ENCODE measurements at places on chromosomes 4 and X. TPM values are rescaled to one million over a fixed set of nuclear protein-coding genes. Genes with fewer than 3 reads are reported as not detected.

The MAGED4B gene
- not detected for total RNA-seq

The HMGN5 gene
- total RNA-seq = 1.0 TPM

The GPR173 gene
- not detected for total RNA-seq

The MAGEA1 gene
- total RNA-seq = not detected

The ZNF275 gene
- total RNA-seq = 28.5 TPM

The IL2RG gene
- total RNA-seq = 329 TPM

The MAOB gene
- total RNA-seq = not detected

- no peak for DNase-seq
These were observed 215.2 kb upstream of the GK2 start for GRCh38 chr4:79623021-79623870.

DNA sequence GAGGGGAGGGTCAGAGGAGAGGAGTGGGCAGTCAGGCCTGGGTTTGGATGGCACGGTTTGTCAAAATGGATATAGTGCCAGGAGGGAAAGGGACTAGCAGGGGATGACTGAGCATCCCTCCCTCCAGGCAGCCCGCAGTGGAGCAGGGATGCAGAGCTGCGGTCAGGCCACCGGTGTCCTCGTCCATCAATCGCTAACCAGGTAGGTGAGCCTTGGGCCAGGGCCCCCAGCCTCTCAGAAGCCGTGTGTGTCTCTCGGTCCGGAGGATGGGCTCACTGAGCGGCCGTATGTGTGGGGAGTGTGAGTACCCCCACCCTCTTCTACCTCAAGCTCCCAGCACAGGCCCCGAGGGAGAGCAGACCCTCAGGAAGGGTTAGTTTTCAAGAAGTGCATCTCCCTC is 538 bp upstream of the CYTL1 start:
- no peak for DNase-seq

GRCh38 chr4:126604268-126604867 is 1028.4 kb upstream of the INTU start:
- DNase-seq = no peak

DNA sequence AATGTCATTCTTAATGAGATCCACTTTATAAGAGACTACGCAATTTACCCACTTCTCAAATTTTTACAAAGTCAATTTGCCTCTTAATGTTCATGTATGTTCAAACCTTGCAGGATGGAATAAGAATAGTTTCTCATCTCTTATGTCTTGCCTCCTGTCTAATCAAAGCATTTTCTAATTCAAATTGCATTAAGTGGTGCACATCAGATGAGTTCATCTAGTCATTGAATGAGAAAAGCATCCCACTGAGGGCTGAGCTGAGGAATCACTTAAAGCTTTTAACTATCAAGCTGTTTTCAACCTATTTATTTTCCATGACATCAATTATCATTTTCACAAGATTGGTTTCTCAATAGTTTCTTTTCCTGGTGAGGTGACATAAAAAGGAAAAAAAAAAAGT is 1964.0 kb downstream of the PCDH7 start:
- no peak for DNase-seq

DNA sequence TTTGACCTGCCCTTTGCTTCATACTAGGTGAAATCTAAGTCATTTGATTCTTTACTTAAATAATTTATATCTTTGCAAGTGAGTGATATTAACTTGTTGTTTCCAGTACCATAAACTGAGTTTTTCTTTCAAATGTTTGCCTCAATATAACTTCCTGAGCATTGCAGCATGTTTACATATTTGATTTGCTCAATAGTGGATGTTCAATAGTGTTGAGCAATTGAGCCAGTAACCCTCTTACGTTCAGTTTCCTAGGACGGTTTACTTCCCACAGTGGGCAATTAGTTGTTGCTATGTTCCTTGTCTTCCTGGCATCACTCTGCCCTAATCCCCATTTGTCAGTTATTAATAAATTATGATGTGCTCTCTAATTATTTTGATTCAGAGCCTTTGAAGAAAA is 278.5 kb downstream of the EPHA5 start:
- DNase-seq = no peak

GRCh38 chrX:139298437-139298836 is 232.1 kb upstream of the F9 start:
- DNase-seq = no peak

- DNase-seq = no peak
These were observed 661.5 kb upstream of the EPHA5 start for GRCh38 chr4:66331761-66332160.

DNA sequence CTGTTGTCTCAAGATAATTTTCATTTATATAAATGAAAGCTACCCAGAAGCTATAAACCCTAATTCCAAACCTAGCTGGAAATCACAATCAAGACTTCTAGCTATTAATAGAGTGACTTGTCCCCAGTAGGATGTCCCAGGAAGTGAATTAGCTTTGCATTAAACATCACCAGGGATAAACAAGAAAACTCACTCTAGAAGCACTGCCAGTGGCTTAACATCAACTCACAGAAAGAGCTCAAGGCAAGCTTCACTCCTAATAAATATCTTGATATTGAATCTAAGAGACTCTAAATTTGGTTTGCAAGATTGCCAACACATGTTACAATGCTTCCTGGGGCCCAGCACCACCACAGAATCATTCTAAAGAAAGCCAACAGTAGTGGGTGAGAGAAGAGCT is 468.7 kb upstream of the FAM241A start:
- no peak for DNase-seq

DNA sequence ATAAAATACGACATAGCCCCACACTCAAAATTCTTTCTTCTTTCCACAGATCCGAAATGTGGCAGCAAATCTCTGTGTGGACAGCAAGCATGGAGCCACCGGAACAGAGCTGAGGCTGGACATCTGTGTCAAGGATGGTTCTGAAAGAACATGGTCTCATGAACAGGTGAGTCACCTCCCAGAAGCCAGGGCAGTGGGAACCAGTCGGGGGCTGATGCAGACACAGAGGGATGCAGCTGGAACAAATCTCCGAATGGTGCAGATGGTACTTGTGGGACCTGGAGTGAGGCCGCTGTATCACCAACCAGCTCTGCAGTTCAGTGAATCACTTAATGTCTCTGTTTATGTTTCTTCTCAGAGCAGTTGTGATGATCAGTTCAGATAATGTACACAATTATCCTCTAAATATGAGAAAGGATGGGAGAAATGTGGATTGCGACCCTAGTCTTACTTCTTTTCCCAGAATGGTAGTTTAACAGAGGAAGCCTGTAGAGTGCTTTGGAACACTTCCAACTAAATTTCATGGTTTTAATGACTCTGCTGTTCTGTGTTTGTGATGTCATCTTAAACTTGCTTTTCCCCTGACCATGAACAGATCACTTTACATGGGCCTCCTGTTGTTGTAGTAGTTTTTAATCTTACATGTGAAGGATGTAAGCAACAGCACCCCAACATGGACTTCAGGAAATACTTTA is 159.3 kb upstream of the GALNT7 start:
- no peak for DNase-seq

DNA sequence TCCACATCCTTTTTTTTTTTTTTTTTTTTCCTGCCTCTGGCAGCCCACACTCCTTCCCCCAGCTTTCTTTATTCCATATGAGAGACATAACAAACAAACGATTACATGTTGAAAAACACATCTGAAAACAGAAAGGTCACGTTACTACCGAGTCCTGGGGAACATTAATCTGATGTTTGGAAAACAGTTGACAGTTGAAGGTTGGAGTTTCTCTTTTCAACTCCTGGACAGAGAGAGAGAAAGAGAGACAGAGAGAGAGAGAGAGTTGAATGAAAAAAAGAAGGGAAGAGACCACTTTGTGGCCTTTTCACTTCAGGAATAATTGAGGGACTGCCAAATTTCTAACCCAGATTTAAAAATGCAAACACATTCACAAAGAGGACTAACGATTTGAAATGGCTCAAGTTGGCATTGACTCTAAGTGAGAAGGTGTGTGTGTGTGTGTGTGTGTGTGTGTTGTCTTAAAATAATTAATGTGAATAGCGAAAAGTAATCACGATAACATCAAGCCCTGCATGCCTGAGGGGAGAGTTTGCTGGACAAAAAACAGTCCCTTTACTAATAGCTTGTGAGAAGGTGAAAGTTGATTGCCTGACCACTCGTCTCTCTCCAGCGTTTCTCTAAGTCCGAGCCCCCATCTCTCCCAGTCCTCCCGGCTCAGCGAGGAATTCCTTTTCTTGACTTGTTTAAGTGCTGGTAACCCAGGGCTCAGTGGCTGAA is 67.3 kb downstream of the FBXO8 start:
- no peak for DNase-seq

DNA sequence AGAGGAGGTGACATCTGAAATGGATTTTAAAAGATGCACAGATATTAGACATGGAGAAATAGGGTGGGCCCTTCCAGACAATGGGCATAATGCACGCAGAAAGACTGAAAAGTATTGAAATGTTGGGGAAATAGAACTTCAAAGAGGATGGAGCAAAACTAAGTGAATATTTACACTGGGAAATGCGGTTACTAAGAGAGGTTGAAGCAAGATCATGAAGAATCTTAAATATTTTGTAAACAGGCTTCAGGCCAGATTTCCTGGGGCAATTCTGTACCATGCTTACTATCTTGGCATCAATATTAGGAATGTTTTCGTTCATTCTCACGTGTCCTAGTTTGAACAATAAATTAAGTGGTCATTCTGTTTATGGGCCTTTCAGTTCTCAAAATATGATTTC is 216.3 kb downstream of the ADAMTS3 start:
- DNase-seq = no peak

GRCh38 chr4:148454835-148455234 is 12.6 kb upstream of the NR3C2 start:
- no peak for DNase-seq

DNA sequence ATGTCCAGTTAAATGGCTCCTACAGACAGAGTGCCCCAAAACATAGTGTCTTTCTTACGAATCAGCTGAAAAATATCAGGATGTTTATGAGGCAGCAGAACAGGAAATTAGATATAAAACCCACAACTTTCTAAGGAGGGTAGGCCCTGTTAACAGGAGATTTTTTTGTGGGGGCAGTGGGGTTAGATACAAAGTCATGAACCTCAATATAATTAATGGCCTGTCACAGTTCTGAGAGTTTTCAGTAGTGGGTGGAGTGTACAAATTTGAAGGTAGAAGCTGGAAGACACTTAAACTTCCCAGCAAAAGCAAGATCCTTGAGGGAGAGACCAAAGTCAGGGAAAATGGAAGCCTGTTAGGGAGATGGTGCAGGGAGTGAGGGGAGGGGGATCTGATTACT is 17.4 kb downstream of the PAGE4 start:
- DNase-seq = no peak

- no peak for DNase-seq
These were observed 13.3 kb upstream of the TBC1D19 start for GRCh38 chr4:26570596-26570995.

DNA sequence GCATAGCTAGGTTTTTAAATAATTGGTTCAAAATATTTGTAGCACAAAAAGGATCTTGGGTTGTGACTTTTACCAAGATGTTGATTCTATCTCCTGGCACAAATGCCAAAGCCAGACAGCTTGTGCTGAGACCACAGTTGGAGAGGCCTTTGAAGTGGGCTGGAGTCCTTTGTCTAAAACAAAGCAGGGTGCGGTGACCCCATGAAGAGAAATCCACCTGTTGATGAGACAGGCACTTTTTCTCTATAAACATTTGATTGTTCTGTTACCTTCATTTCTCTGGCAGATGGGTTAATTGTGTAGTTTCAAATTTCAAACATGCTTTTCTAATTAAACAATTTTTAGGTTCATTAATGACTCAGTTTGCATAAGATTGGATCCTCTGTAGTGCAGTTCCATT is 56.7 kb downstream of the STOX2 start:
- DNase-seq = no peak

GRCh38 chrX:47976254-47977151 is 27.3 kb downstream of the ZNF182 start:
- DNase-seq = no peak

- no peak for DNase-seq
These were observed 24.0 kb downstream of the SMIM14 start for GRCh38 chr4:39614487-39615162.

- no peak for DNase-seq
These were observed 252.6 kb downstream of the ANTXR2 start for GRCh38 chr4:79820427-79820826.

GRCh38 chrX:9519546-9520216 is 54.8 kb downstream of the TBL1X start:
- no peak for DNase-seq

DNA sequence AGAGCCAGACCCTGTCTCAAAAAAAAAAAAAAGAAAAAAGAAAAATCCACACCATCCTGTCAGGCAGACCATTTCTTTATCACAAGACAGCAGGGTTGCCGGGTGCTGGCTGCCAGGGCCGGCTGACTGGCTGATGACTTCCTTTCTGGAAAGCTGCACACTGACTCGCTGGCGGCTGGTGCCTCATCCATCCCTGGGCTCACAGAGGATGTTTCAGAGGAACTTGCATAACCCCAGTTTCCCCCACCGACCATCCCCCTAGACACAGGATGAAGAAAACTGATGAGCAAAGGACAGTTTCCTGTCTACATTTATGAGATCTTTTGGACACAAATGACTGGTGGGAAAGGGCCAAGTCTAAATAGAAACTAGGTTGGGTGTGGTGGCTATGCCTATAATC is 14.1 kb downstream of the HPSE start:
- DNase-seq = no peak

GRCh38 chr4:159367781-159368080 is 264.9 kb downstream of the RAPGEF2 start:
- no peak for DNase-seq

- DNase-seq = no peak
These were observed 31.2 kb downstream of the PJA1 start for GRCh38 chrX:69133921-69134542.

GRCh38 chr4:104967034-104967401 is 179.7 kb upstream of the TET2 start:
- DNase-seq = no peak

- DNase-seq = no peak
These were observed 965.3 kb downstream of the CCSER1 start for GRCh38 chr4:91092398-91092980.

DNA sequence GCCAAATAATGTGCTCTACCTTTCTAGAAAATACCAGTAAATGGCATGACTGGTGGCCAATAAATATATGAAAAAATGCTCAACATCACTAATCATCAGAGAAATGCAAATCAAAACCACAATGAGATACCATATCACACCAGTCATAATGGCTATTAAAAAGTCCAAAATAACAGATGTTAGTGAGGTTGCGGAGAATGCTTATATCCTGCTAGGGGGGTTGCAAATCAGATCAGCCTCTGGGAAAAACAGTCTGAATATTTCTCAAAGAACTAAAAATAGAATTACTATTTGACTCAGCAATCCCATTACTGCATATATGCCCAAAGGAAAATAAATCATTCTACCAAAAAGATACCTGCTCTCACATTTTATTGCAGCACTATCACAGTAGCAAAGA is 115.1 kb downstream of the RASGEF1B start:
- no peak for DNase-seq

DNA sequence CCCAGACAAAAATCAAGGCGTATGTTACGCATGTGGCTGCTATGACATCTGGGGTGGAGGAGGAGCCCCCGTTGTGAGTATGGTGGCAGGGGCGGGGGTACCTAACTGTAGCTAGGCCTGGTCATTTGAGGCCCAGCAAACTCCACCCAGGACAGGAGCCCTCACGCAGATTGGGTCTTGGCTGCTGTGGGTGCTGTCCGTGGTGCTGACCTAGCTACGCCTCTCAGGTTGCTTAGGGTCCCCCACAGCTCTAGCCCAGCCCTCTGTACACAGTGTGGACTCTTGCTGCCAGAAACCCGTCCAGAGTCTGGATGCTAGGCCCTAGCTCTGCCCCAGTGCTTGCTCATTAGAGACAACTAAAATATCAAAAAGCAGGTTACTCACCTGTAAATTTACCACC is 146.7 kb upstream of the PSAPL1 start:
- no peak for DNase-seq

GRCh38 chrX:53287493-53288138 is 6.2 kb upstream of the IQSEC2 start:
- no peak for DNase-seq

- no peak for DNase-seq
These were observed 2.7 kb downstream of the HS6ST2 start for GRCh38 chrX:132955690-132956089.

Data from naive thymus-derived CD4-positive, alpha-beta T cell (primary cell).